ENCODE measurements at places on chromosomes 1 and 21. TPM values are rescaled to one million over a fixed set of nuclear protein-coding genes. Genes with fewer than 3 reads are reported as not detected.

OR2G6 gene
- 4.3 TPM for total RNA-seq

ELAVL4 gene
- not detected for total RNA-seq

PTGS2 gene
- total RNA-seq = 47.6 TPM

BACE2 gene
- total RNA-seq = 22.0 TPM

TBX15 gene
- total RNA-seq = not detected

AMY2B gene
- total RNA-seq = 2.2 TPM

RRP1B gene
- total RNA-seq = 14.1 TPM

TRIM63 gene
- total RNA-seq = 13.0 TPM
